ENCODE measurements at places on chromosomes 11 and 22.

DNA sequence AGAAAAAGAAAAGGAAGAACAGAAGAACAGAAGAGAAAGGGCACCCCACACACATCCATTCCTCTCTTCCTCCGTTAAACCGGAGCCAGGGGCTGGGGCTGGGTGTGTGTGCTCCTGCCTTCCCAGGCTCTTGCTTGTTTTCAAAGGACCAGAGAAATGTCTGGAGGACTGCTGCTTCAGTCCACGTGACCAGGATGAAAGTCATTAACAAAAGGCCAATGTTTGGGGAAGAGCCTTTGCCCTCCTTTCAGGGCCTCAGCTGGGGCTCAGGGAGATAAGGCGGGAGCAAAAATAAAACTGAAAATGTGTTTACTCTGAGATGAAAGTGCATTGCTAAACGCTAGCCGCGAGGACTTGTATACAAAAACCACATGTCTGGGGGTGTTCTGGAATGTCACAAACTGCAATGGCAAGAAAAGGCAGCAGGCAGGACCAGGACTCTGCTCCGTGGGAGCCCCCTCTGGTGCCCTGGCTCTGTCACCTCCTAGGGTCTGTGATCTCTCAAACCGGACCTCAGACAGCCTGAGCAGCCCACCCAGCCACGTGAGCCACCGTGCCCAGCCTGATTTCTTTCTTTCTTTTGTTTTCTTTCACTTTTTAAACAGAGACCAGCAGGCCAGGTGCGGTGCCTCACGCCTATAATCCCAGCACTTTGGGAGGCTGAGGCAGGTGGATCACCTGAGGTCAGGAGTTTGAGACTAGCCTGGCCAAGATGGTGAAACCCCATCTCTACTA, 31.6 kb upstream of the MYH9 start:
- no peak for DNase-seq

GRCh38 chr11:109153836-109154235, 268.2 kb upstream of the C11orf87 start:
- no peak for DNase-seq

DNA sequence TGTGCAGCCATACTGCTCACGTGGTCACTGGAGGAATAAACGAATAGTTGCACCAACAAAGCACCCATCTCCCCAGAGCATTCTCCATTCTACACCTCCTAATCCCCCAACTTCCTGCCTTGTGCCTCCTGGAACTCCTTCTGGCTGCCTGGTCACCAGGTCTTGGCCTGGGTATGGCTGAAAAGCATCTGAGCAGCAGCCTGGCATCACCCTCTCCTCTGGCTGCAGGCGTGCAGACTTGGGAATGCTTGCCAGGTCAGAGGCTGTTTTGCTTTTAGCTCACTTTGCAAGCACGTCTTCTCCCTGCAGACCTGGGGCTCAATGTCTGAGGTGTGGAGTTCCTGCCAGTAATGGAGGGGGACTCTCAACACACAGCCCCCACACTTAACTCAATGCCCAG, 33.3 kb upstream of the KCNJ11 start:
- no peak for DNase-seq

DNA sequence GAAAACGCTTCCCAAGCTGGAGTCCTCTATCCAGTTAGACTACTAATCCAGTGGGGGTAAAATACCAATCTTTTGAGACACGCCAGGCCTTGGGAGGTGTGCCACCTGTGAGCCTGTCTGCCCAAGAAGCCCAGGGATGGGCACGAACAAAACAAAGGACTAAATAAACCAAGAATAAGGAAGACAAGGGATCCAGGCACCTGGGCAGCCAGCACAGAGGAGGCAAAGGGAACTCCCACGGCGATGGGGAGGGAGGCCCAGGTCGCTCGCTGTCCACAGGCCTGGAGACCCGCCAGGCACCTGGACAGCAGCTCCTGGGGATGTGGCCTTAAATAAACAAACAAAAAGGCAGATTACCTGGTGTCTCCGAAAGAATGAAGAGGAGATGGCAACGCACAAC, 31.4 kb downstream of the LRFN4 start:
- no peak for DNase-seq

DNA sequence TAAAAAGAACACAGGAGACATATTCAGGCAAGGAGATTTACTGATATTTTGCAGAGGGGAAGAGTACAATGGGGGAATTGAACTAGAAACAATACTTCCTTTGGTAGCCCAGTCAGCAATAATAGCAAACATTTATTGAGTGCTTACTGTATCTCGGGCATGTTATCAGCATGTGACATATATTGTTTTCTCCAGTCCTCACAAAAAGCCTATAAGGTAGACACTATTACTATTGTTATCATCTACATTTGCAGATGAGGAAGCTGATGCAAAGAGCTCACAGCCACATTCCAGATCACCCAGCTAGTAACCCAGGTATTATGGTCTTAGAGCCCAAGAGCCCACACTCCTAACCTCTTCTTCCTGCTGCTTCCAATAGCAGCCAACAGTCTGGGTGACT, 27.9 kb downstream of the NAV2 start:
- no peak for DNase-seq

- no peak for DNase-seq
Observed at GRCh38 chr11:3950996-3951660, 95.7 kb downstream of the STIM1 start.

GRCh38 chr11:45385423-45385822, 99.3 kb upstream of the SYT13 start:
- no peak for DNase-seq

- no peak for DNase-seq
Observed at GRCh38 chr11:13923716-13924650, 38.5 kb upstream of the SPON1 start.

GRCh38 chr11:46066335-46066734, 54.9 kb downstream of the PHF21A start:
- no peak for DNase-seq

DNA sequence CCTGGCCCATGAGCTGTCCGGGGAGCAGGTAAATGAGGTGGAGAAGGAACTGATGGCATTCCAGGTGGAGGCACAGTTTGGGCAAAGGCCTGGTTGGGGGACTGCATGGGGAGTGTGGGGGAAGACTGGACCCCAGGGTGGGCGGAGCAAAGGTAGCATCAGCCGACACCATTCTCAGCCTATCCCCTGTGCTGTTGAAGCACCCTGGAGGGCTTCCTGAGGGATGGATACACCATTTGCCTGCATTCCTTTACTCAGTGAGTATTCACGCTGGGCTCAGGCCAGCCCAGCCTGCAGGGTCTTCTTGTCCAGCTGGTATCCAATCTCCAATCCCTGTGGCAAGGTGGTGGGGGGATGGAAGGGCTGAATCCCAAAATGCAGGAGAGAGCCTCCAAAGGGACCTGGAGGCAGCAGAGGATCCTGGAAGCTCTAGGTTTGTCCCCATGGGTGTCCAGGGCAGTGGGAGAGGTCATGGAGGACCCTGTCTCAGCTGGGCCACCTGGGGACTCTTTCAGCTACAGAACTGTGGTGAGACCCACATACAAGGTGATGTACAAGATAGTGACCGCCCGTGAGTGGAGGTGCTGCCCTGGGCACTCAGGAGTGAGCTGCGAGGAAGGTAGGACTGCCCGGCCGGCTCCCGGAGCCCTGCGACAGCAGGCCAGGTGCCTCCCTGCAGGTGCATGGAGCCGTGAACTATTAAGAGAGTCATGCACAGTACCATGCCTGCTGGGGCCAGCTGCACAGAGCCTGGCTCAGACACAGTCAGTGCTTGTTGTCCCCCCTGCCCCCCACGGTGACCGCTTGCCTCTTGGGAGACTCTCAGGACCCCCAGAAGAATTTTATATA, 9.5 kb downstream of the EMID1 start:
- no peak for DNase-seq

DNA sequence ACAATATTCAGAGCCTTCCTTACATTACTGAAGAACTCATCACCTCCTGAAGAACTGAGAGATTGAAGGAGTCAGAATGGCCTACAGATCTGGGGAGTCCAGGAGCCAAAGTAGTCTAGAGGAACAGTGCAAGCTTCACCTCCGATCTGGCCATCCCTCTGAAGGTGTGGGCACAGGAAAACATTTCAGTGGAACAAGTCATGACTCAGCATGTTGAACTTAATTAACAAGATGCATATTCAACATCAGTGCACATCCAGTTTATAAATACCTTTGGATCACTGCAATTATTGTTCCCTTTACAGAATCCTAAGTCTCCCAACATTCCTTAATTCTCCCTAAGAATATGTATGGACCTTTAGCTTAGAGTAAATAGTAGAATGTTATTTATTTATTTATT, 25.5 kb downstream of the PAAF1 start:
- no peak for DNase-seq

- no peak for DNase-seq
Observed at GRCh38 chr11:58530236-58530635, 22.3 kb upstream of the OR5B21 start.

DNA sequence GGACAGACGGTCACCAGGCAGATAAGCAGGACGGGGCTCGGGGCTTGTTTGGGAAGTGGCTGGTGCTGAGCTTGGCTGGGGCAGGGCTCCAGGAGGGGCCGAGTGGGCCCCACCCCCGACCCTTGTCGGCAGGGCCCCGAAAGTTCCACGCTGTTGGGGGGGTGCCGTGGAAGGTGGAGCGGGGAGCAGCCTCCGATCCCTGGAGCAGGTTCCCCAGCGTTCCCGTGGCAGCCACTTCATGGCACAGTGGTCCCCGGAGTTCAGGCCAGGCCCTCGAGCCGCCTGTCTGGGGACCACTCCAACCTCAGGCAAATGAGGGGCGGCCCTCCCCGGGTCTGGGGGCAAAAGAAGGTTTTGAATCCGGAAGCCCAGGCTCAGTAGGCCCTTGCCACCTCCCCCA, 46.7 kb upstream of the PPARA start:
- DNase-seq, result no peak

DNA sequence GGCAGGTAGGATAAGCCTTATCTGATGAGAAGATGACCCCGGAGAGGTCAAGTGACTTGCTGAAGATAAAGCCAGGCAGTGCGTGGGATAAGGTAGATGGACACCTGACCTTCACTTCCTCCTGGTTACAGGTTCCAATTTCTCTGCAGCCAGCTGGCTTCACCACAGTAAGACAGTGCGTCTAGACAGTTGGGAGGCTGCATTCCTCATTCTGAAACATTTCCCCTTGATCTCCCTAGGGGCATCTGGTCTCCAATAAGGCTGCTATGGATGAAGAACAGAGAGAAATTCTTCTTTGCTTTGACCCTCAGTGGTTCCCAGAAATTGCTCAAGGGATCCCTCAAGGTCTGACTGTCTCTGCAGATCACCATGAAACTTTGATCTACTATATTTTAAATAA, 211.3 kb downstream of the MYO18B start:
- DNase-seq, result no peak

- DNase-seq, result no peak
Observed at GRCh38 chr11:127485541-127485940, 485.0 kb upstream of the KIRREL3 start.

- no peak for DNase-seq
Observed at GRCh38 chr11:69239641-69240040, 54.3 kb upstream of the MYEOV start.

DNA sequence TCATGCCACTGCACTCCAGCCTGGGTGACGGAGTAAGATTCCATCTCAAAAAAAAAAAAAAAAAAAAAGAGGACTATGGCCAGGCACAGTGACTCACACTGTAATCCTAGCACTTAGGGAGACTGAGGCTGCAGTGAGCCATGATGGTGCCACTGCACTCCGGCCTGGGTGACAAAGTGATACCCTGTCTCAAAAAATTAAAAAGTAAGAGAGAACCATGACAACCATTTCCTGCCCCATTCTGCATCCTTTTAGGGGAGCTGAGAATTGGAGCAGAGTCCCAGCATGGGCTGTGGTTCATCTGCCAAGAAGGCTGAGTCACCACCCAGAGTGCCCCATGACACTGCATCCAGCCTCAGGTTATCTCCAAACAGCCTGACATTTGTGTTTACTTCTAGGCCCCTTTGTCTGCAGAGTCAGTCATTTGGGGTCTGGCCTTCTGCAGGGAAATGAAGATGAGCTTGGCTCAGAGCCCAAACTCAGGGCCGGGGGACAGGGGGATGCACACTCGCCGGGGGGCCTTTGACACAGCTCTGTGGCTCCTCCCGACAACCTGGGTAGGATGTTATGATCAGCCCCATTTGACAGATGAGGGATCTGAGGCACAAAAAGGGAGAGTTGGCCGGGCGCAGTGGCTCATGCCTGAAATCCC, 4.7 kb downstream of the CSDC2 start:
- DNase-seq, result no peak

DNA sequence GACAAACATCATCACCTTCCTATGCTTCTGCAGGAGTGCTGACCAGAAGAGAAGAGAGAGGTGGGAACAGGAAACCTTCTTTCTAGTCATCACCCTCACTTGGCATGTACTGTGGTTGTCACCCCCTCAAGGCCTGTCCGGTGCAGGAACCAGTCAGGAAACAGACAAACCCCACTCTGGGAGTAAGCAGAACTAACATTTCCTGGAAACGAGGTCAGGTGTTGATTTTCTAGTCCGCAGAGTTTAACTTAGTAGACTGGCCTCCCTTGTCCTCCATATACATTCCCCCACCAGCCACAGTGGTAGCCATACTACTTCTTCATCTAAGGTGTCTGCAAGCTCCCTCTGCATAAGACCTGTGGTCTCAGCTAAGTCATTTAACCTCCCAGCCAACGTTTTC, 80.7 kb upstream of the NCAM1 start:
- no peak for DNase-seq

DNA sequence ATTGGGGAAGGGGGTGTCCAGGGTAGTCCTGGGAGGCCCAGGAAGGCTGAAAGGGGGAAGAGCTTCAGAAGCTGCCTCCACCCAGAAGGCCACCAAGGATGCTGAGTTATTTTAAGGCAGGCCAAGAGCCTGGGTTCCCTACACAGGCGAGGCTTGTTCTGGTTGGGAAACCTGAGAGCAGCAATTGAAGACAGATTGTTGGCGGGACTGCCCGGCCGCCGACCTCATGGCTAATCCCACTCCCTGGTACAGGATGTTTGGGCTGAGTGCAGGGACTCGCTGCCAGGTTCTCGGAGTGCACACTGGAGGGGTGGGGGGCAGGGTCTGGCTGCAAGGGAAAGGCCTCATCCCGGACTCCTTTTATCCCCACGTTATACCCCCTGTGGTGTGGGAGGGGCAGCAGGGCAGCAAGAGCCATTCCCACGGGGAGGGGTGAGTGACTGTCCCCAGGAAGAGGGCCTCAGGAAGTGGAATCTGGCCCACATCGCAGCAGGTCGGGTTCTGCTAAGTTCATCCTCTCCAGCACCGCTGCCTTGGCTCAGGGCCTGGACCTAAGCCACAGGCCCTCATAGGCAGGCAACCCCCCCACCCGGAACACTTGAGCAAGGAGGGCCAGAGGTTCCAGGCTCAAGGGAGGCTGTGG, 43.6 kb upstream of the PRR5 start:
- DNase-seq, result no peak

GRCh38 chr11:79413268-79413667, 27.6 kb downstream of the TENM4 start:
- DNase-seq, result no peak

Measured in NCI-H2107 (cell line).